Stimulated activated CD8-positive, alpha-beta memory T cell treated with anti-CD3 and anti-CD28 coated beads, Interleukin-7, amount 100 ng/mL, for 1 hour (primary cell): ENCODE measurements at places on chromosomes 2 and 18.

DNA sequence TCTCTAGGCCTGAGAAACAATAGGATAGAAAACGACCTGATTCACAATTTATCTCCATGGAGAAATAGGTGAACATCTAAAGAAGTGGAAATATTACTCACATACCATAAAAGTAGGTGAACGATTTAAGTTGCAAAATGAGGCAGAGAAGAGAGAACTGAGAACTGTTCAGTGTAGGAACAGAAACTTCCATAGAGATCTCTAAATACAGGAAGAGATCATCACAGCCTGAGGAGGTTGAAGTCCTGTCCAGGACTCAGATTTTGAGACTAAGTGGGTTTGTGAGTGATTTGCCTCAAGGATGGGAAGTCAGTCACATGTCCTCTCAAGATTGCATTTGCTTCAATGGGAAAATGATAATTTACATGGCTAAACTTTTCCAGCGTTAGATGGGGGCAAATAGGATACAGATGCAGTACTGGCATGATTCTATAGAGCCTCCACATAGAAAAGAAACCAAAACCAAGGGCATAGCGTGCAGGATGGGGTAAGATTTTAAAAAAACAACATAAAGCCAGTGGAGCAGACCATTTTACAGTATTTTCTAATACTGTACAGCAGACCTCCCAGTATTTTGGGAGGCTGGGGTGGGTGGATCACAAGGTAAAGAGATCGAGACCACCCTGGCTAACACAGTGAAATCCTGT is 68.8 kb downstream of the MEP1B start:
- DNase-seq: no peak

- DNase-seq: no peak
Measured at GRCh38 chr18:45658756-45659155, 43.5 kb downstream of the SLC14A2 start.

DNA sequence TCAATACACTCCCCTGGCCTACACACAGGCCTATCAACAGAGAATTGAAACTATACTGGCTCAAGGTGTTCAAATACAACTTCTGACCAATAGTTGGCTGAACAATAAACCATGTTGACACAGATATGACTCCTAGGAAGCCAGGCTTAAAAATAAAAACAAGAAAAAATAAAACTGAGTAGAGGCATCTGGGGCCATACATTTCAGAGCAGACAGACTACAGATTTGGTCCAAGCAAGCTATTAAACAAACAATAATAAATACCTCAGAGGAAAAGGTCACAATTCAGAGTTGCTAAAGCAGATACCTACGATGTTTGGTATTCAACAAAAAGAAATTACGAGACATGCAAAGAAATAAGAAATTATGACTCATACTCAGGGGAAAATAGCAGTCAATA is 132.8 kb upstream of the ACVR2A start:
- no peak for DNase-seq

GRCh38 chr2:142020368-142020767 is 110.4 kb downstream of the LRP1B start:
- DNase-seq: no peak

DNA sequence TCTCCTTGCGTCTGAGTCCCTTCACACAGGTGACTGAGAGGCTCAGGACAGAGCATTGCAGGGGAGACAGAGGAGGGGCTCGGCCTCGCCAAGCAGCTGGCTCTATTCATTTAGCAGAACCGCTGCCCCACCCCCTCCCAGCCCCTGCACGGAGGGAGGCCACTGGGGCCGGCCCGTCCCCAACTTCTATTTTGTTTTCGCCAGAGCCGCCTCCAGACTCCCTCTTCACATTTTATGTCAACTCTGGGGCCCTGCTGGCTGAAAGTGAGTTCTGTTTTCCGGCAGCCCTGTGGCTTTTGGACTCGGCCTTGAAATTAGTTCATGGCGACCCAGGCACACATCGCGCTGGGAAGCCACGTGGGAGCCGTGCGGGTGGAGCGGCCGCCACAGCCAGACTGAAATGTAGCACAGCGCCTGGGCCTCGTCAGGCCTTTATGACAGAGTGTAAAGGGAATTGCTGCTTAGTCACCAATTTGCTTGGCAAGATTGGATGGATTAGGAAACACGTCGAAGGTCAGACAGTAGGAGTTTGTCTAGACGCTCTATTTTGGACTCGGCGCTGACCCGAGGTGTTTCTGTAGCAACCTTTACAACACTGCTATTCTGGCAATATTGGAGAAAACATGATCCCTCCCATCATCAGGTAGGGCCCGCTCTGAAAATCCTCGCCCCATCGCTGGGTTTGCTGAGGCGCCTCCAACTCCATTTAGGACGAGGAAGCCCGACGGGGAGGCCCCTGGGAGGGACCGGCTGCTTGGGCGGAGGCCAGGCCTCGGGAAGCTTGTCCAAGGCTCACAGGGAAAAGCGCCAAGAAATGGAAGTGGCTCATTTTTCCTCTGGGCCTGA is 90.7 kb upstream of the CTDP1 start:
- no peak for DNase-seq
